ENCODE measurements at places on chromosomes 3 and 15.
A peak's percentile ranks its signal among the peaks of the same experiment; 100 is the strongest.

- no peak for DNase-seq
These were observed 49.9 kb downstream of the ZNF621 start for GRCh38 chr3:40574661-40575060.

DNA sequence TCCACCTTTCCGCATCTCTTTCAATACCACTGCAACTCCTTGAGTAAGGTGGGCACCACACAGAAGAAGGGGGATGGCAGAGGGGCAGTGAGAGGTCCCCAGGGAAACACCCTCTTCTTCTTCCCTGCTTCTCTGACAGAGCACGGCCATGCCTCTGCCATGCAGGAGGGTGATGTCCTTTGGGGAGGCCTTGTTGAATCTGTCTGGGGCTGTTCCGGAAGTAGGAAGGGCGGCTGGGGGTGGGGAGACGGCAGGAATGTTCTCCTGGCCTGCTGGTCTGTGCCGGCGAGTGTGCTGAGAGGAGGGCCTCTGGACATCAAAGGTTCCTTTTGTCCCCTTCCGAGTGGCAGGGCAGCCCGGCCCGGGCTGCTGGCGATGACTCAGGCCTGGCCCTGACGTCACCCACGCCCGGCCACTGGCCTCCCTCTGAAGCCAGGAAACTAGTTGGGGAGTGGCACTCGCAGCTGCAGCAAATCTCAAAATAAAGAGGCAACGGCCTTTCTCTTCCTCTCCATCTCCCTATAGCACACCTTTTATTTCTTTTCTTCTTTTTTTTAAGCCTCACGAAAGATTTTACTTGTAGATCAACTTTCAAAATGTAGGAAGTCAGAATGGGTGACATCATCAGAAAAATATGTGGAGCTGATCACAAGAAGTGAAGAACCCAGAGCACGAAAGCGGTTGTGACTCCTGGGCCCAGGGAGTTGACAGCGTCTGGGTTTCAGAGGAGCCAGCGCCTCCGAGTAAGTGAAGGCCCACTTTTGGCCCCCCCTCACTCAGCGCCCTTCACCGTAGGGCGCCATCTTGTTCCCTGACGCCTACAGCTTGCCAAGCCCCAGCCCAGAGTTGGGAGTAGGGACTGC lies at the start of gene ZBTB38:
Gene ZBTB38, plus strand, starts transcription at position 443 of the 863 bp plus-strand sequence. CDS start 73,885 bp downstream, outside the sequence.
- no peak for DNase-seq

DNA sequence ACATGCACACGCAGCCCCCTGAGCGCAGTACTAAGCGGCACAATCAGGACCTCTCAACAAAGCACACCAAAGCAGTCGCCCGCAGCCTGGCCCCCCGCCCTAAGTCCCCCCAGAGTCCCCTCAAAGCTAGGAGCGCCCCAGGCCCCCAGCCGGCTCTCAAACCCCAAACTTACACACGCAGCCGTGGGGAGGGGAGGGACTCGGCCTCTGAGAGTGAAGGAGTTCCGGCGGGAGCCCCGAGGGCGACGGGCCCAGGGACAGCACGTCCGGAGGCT lies 5.5 kb downstream of the GATA2 start:
- no peak for DNase-seq

DNA sequence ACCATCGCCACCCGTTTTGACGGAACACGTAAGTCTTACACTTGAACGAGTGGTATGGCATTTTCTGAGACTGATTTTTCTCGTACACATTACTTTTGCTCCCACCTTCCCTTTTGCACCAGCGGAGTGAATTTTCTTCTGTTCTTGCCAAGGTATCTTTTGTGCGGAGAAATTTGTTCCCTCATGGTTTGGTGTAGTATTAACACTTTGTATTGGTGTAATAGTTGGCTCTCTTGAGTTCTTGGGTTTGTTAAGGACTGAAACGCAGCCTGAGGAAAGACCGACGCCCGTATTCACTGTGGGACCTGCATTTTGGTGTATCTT lies 420 bp downstream of the KCNH8 start:
- no peak for DNase-seq

DNA sequence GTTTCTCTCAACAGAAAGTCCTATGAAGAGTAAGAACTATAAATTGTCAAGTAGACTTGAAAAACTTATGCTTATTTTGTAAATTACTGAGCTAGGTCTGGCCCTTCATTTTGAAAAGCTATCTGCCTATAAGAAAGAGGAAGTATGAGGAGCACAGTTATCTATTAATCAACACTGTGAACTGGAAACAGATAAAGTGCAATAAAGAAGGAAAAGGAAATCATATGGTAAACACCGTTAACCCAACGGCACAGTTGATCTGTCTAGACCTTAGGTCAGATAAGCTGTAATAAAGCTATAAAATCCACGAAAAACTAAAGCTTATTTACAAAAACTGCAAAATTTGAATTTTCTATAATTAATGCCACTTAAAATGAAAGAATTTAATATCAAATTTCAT lies 242.5 kb downstream of the ZBTB20 start:
- no peak for DNase-seq

- no peak for DNase-seq
These were observed 6.7 kb downstream of the TNFSF10 start for GRCh38 chr3:172516318-172517214.

DNA sequence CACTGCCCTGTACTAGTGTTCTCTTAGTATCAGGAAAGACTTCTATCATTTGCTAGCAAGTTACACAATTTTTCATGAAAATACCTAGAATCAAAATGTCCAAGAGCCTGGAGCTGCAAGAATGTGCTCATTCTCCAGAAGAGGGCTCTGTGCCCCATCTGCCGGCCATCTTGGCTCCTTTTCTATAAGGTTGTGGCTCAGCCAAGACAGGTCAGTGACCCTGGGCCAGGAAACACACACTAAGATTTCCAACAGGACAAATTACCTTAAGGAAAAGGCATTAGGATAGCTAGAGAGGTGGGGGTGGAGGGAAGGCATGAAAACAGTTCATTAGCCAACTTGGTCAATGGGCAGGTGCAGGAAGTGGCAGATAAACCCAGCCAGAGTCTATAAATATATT lies 20.7 kb downstream of the TIMP4 start:
- DNase-seq = no peak

- DNase-seq = no peak
These were observed 407.1 kb upstream of the MCTP2 start for GRCh38 chr15:93823971-93824913.

GRCh38 chr3:194255252-194256039 lies 95.7 kb downstream of the CPN2 start:
- peak; percentile 17 for DNase-seq

DNA sequence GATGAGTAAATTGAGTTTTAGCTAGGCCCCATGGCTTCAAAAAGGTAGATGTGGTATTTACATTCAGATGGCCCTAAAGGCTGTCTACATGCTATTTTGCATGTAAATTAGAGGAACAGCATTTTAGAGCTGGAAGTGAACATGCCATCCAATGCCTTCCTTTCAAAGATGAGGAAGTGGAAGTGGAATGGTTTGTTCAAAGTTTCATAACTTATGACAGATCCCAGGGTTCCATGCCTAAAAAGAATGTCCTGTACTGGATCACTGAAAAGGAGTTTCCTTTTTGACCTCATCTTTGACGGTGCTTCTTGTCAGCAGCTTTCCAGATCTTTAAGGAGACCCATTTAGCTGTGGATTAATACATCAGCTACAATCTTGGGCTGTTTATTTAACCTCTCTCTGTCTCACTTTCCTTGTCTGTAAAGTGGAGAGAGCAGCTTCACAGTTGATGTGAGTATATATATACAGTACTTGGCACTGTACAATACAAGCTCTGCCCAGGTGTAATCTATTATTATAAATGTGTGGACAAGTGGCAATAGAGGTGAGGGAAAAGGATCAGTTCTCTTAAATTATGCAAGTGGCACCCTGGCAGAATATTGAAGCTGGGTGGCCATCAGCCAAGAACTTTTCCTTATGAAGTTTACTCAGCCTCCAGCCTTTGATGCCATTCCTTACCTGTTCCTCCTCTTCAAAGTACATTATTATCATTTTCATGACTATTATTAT lies 68.7 kb upstream of the GOLGA8B start:
- DNase-seq = no peak

GRCh38 chr15:38702178-38702912 lies 137.7 kb upstream of the RASGRP1 start:
- DNase-seq = no peak

DNA sequence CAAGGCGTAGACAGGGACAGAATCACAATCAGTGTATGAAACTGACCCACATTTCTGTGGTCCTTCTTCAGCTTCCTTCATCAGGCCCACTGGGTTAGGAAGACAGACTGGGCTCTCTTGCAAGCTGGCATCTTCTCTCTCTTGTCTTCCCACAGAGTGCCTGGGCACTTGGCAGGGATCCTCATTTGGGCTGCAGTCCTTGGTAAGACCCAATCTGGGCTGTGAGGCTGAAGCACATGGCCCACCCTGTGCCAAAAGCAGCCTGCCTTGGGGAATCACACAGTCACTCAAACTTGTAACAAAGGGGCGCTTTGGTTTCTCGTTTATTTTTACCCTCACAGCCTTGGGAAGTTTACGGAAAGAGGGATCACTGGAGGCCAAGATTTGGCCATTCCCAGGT lies 8.2 kb upstream of the EPHB3 start:
- no peak for DNase-seq

DNA sequence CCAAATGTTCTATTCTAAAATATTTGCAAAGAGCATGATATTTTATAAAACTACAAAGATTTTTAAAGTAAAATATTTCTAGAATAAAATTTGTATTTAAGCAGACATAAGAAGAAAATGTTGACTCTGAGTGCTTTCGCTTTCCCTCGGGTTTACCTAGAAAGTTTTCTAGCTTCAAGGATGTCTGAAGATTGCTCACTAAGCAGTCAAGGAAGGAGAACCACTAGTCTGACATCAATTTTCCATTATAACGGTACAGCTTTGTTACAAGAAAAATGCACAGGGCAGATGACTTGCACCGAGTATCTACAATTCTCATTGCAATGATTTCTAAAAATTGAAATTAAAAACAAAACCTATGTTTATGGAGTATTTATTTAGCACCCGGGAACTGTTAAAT lies 14.2 kb downstream of the GPR15 start:
- no peak for DNase-seq

- DNase-seq = no peak
These were observed 48.5 kb upstream of the RASGRP1 start for GRCh38 chr15:38613085-38613484.

- DNase-seq = no peak
These were observed 27.1 kb downstream of the DNAJC13 start for GRCh38 chr3:132444383-132444782.

GRCh38 chr3:109687626-109688025 lies 350.3 kb upstream of the DPPA4 start:
- no peak for DNase-seq

GRCh38 chr3:150830094-150830681 lies 67.2 kb upstream of the SIAH2 start:
- DNase-seq = no peak

DNA sequence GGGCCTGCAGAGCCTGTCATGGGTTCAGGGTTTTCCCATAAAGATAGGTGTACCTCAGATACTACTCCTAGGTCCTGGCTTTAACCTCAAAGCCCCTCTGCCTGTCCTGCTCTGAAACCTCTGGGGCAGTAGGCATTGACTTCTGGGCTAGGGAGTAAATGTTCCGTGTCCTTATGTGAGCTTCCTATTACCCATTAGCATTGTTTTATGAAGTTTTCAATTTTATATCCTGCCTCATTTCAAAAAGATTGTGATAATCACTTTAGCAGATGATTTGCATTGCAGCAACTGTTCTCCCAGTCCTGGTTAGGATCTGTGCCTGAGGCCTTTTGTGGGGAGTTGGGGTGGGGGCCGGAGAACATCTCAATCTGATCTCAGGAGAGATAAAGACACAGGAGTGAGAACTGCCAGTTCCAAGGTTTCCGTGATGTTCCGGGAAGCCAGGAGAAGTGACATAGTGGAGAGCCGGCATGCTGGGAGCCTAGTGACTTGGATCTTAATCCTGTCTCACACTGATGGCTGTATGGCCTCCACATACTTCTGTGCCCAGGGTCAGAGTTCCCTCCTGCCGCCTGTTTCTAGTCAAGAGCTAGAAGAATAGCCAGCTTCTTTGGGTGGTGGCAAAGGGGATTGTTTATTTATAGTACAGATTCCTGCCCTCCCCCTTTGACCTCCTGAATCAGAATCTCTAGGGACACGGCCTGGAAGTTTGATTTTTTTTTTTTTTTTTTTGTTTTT lies 10.6 kb downstream of the TPM1 start:
- no peak for DNase-seq

GRCh38 chr15:29225534-29226234 lies 43.9 kb downstream of the NSMCE3 start:
- no peak for DNase-seq

GRCh38 chr3:197317250-197317963 lies 19.0 kb upstream of the DLG1 start:
- DNase-seq = no peak

DNA sequence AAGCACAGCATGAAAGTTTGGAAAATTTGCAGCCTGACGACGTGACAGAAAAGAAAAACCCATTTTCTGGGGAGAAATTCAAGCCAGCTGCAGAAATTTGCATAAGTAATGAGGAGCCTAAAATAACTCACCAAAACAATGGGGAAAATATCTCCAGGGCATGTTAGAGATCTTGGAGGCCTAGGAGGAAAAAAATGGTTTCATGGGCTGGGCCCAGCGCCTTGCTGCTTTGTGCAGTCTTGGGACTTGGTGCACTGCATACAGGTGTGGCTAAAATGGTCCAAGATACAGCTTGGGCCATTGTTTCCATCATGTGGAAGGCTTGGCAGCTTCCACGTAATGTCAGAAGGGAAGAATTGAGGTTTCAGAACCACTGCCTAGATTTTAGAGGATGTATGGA lies 428.5 kb upstream of the FRG2C start:
- no peak for DNase-seq

DNA sequence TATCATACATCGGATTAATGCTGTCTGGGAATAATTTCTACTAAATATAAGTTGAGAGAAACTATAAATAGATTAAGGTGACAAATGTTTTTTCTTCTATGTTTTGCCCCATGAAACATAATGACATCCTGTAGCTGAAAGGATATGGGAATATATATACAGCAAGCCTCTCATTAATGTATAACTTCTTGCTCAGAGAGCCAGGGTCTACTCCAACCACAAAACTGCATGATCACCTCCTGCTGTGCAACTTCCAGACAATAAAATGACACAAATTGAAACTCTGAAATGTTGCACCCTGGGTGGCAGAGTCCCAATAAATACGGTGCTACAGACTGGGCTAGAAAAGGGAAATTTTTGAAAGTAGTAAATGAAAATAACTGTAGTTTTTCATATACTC lies 571.9 kb upstream of the CBLB start:
- no peak for DNase-seq

GRCh38 chr15:89999676-90000185 lies 1.4 kb upstream of the ZNF710 start:
- no peak for DNase-seq

GRCh38 chr3:38994251-38994650 lies 57.5 kb downstream of the SCN11A start:
- no peak for DNase-seq
